ENCODE measurements at places on chromosomes 2 and 18.

DNA sequence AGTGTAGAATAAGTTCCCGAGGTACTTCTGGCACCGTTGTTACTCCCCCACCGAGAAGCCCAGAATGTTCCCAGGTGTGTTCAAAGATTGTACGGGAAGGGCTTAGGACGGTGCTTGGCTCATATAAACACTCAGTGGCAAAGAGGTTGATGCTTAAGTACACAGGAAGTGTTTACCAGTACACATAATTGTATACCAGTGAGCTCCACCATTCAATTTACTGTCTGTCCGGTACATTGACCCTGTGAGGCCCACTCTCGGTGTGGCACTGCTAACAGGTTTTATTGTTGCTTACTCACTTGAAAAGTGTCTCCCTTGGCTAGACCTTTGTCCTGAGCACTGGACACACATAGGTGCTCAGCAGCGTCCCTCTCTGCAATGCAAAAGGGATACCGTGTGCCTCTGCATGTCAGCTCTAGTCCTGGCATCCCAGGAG is 191.0 kb downstream of the NEDD4L start:
- no peak for DNase-seq

GRCh38 chr2:150695451-150696135 is 208.1 kb upstream of the RND3 start:
- no peak for DNase-seq

DNA sequence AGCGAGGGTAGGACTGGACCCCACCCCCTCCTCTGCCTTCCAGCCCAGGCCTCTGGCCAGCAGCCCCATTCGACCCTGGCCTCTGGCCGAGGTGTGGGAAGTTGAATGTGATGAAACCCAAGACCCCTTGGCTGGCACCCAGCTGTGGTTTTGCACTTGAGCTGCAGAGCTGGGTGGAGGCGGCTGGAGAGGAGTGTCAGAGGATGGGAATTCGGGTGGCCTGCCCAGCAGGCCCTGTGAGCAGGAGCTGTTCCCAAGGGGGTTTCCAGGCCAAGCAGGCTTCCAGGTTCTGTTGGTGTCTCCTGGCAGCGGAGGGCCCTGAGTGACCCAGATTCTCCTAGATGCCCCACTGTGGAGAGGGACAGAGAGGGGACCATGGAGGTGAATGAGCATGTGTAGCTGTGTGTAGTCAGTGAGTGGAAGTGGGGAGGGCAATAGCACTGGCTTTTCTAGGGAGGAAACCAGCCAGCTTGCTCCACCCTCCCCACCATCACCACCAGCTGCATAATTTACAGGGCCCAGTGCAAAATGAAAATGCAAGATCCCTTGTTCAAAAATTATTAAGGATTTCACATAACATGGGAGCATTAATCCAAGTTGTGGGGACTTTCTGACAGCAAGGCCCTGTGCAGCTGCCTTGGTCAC is 172.2 kb upstream of the HAAO start:
- DNase-seq: no peak

DNA sequence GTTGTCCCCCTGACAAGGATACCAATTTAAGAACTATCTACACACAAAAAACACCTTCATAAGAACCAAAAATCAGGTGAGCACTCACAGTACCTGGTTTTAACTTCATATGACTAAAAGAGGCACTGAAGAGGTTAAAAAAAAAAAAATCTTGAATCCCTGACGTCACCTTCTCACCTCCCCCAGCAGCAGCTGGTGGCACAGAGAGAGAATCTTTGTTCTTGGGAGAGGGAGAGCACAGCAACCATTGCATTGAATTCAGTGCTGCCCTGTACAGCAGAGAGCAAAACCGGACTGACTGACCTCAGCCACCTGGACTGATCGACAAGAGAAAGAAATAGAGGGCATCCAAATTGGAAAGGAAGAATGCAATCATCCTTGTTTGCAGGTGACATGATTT is 566.0 kb downstream of the TMX3 start:
- DNase-seq: no peak

DNA sequence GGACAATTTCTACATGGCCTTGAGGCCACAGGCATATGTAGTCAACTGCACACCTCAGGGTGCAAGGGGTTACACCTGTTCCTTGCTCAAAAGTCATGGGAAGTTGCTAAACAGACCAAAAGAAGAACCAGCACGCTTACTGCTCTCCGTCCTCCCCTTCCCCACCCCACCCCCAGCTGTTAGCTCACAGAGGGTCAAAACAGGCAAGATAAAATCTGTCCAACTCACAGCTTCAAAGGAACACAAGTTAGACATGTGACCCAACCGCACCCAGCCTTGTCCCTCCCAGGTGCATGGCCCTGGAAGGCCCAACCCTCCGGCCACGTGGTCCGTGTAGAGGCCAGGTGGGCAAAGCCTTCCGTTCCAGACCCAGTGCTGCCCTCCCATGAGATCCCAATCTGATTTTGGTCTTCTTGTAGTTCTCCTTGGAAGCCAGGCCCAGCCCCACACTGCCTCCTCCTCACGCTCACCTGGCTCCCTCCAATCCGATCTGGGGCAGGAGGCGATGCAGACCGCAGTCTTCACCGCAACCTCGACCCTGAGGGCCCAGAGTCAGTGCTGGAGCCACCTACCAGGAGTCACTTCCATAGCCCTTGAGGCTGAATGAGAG is 14.5 kb upstream of the ASPRV1 start:
- DNase-seq: no peak

- DNase-seq: no peak
These were observed 201.6 kb downstream of the ALPK2 start for GRCh38 chr18:58427321-58427720.

DNA sequence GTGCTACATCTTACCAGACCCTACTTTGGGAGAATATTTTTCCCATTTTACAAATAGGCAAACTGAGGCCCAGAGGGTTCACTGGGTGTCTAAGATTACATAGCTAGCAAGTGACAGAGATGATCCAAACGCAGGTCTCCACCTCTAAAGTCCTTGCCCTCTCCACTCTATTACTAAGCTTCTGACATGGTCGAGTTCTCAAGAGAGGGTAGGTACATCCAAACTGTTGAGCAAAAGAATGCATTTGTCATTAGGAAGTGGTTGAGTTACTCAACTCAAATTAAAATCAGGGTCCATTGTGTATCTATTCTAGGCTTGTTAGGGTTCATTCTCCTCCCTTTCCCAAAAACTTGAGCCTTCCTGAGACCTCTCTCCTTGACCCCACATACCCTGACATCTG is 680.6 kb upstream of the FANCL start:
- no peak for DNase-seq

DNA sequence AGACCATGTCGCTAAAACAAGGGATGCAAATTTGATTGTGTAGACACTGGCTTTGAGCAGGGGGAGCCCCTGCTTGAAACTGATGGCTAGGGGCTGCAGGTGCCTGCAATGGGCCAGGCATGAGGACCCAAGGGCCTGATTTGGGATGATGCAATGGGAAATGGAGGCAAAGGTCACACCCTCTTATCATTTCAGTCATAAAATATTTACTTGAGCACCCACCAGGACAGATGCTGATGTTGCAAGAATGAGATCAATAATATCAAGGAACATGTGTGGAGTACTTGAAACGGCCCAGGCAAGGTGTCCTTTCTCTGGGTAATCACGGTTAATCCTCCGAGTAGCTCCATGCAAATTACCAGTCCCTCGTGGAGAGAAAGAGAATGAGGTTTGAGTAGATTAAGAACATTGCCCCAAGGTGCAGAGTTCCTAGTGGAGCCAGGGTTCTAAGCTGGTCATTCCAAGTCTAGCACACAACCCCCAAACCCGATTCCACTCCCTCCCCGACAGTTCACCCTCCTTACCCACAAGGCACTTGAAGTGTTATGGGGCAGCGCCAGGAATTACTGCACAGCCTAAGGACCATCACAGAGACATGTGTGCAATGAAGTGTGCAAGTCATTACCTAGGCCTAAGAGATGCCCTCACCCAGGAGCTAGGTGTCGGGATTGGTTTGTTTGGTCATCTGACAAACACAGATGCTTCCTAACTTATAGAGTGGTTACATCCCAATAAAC is 14.0 kb upstream of the TMBIM1 start:
- no peak for DNase-seq

- DNase-seq: no peak
These were observed 188.7 kb upstream of the ZEB2 start for GRCh38 chr2:144708626-144709025.

GRCh38 chr2:54030396-54030741 is 59.6 kb upstream of the PSME4 start:
- no peak for DNase-seq

DNA sequence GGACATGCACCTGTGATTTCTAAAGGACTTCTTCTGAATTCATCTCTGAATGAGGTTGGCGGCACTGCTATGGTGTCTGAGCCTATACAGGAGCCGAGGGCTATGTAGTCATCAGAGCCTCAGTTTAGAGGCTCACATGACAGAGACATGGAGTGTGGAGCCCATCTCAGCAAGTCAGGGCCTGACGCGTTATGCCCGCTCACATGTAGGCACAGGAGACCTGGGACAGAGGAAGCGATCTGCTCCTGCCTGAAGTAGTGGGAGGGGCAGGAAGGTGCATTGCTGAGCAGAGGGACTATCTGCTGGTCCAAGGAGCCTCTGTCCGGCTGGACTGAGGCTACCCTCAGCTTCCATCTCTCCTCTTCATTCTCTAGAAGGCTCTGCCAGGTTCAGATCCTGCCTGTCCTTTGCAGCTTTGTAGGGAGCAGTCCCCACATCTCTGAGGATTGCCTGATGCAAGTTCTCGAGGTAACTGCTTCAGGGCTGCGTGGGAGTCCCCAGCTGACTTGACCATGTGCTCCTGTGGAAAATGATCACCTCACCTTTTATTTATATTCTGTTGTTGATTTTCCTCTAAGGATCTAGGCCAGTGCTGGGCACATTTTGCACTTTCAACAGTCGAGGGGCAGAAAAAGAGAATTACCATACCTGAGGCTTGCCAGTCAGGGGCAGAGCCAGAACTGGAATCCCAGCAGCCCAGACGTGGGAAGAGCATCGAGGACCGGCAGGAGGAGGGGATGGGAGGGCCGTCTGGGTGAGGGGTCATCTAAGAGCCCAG is 16.6 kb downstream of the KLHL29 start:
- DNase-seq: no peak

DNA sequence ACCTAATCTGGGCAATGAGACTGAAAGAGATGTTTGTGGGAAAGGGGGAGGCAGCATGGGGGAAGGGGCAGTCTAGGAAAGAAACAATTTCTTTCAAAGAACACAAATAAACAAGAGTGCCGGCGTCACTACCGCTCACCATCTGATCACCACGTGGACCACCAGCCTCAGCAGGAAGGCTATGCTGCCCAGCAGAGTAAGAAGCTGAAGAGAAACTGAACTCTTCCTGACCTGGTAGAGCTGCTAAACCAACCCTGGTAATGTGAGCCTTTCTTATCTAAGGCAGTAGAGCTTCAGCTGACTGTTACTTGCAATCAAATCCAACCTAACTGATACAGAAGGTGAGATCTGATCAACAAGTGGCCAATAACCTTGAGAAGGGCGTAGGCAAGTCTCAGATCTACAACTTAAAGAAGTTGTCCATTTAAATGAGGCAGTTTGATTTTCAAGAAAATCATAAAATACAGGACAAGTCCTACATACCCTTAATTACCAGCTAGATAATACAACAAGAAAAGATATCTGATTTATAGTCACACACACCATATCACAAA is 44.2 kb upstream of the SPTBN1 start:
- no peak for DNase-seq

GRCh38 chr2:96247009-96247408 is 18.8 kb downstream of the TMEM127 start:
- no peak for DNase-seq

GRCh38 chr2:77418537-77418936 is 103.6 kb downstream of the LRRTM4 start:
- DNase-seq: no peak

DNA sequence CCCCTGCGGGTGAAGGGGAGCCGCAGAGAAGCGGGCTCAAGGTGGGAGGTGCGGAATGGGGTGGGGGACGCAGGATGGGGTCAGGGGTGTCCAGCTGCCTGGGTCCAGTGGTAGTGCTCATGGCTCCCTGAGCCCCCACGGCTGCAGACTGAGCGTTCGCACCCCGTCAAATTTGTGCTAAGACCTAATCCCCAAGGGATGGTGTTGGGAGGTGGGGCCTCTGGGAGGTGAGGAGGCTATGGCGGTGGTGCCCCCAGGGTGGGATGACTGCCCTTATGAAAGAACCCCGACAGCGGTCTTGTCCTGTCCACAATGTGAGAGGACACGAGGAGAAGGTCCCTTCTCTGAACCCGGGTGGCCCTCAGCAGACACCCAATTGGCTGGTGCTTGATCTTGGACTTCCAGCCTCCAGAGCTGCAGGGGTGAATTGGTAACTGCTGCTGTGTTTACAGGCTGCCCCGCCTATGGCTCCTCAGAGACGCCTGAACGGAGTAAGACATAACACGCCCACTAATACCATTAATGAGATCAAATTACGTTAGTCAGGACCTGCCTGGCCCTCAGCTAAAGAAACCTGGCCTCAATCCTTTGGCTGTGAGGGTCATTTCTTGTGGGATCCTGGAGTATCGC is 42.6 kb downstream of the PXDN start:
- no peak for DNase-seq

- DNase-seq: no peak
These were observed 41.2 kb upstream of the HS6ST1 start for GRCh38 chr2:128359841-128360240.

GRCh38 chr2:169727065-169727464 is 6.6 kb upstream of the KLHL23 start:
- DNase-seq: no peak

DNA sequence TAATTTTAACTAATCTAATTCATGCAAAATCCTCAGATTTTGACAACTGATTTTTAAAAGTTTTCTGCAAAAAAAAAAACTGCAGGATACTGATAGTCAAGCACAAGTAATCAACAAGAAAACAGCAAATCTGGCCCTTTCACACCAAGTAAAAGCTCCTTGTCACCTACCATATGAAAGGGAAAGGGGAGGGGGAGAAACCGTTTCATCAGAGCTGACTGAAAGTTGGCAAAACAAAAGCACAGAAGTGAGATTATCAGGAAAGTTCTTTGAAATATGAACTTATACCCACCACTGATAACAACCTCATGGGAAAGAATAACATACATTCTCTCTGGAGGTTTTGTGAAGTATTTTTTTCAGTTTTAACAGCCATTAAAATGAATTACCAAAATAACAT is 38.7 kb downstream of the ZNF521 start:
- DNase-seq: no peak

GRCh38 chr2:231052494-231053451 is 3.9 kb upstream of the PSMD1 start:
- peak; percentile 90 for DNase-seq

DNA sequence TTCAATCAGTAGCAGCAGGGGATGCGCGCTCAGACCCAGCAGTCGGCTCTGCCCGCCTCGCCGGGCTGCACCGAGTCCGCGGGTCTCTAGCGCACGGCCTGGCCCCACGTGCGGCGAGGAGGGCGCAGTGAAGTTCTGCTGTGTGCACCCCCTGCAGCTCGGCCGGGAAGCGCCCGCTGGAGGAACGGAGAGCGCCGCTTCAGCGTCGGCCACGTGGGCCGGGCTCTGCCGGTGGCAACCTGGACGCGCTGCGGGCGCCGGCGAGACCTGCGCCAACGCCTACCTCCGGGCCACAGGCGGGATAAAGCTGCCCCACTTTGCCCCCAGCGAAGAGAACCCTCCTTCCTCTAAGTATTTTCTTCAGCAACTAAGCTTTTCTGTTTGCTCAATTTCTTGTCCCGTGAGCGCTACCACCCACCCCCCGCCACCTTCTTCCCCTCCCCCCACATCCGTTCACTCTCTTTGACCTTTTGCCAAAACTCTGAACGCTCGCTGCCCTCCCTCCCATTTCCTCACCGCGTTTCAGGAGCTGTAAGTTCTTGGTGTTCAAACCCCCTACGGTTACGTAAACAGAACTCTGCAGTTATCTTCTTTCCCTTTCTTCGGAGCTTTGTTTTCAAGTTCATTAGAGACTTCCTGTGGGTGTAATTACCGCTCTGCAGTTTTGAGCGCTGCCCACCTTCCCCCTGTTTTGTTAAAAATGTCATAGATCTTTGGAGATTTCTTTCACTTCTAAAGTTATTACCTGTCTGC is 42.6 kb upstream of the EDAR start:
- DNase-seq: peak; percentile 63
